Hair follicle dermal papilla cell (primary cell): ENCODE measurements at places on chromosomes 12 and 14. TPM values are rescaled to one million over a fixed set of nuclear protein-coding genes. Genes with fewer than 3 reads are reported as not detected.

Gene KRT3
- not detected in 2 replicates for total RNA-seq

Gene CD4
- total RNA-seq = 1.7 and 3.2 TPM in 2 replicates

Gene NFYB
- 15.4 and 16.5 TPM in 2 replicates for total RNA-seq

Gene IGF1
- 0.12 and 0.81 TPM in 2 replicates for total RNA-seq

Gene VCPKMT
- total RNA-seq = 5.0 and 5.5 TPM in 2 replicates

Gene COX8C
- not detected in 2 replicates for total RNA-seq

Gene DLK1
- total RNA-seq = not detected in 2 replicates

Gene MYH6
- not detected in 2 replicates for total RNA-seq

Gene STYK1
- 2.3 and 4.9 TPM in 2 replicates for total RNA-seq

Gene FGD4
- 10.1 and 11.5 TPM in 2 replicates for total RNA-seq

Gene PPP4R4
- total RNA-seq = 2.7 and 5.4 TPM in 2 replicates

Gene ABCB9
- 10.7 and 14.4 TPM in 2 replicates for total RNA-seq

Gene BMP4
- total RNA-seq = 4.5 and 5.0 TPM in 2 replicates

Gene AQP6
- not detected in 2 replicates for total RNA-seq

Gene ADCY6
- 34.9 and 52.2 TPM in 2 replicates for total RNA-seq

Gene LRP1-AS
- not detected in 2 replicates for total RNA-seq

Gene NUAK1
- total RNA-seq = 28.7 and 37.3 TPM in 2 replicates

Gene DHRS4
- 30.2 and 31.8 TPM in 2 replicates for total RNA-seq

Gene ABCD4
- 31.3 and 36.8 TPM in 2 replicates for total RNA-seq

Gene EPYC
- total RNA-seq = not detected in 2 replicates

Gene TAS2R31
- 6.4 and 10.9 TPM in 2 replicates for total RNA-seq

Gene CLEC12A
- 0.65 TPM in 1 of 2 replicates, not detected in the other for total RNA-seq

Gene ZDHHC22
- not detected in 2 replicates for total RNA-seq

Gene KRT80
- total RNA-seq = 0.24 and 1.1 TPM in 2 replicates

Gene SLC17A8
- total RNA-seq = not detected in 2 replicates

Gene TSPAN11
- 0.36 and 1.3 TPM in 2 replicates for total RNA-seq

Gene HOXC10
- total RNA-seq = 0.16 TPM in 1 of 2 replicates, not detected in the other

Gene HELB
- 4.0 and 5.8 TPM in 2 replicates for total RNA-seq

Gene DPF3
- 12.5 and 17.2 TPM in 2 replicates for total RNA-seq

Gene TXNRD1
- total RNA-seq = 217 and 248 TPM in 2 replicates

Gene AMHR2
- total RNA-seq = not detected in 2 replicates
